ENCODE measurements at places on chromosomes 11 and 22.

DNA sequence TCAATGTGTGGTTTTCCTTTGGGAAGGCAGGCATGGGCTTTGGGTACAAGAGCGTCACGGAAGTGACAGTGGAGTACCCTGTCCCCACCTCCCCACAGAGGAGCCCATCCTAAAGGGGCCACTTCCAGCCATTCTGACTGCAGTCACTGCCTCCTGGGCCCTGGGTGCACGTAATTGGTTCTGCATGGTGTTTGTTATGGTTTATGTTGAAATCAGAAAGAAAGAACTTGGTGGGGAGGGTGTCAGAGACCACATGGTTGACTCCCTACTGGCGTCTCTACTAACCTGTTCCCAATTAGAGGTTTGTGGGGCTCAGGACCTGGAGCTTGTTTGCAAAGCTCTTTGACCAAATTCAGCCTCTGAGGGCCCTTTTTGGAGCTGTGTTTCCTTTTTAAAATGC, 40.8 kb downstream of the RIBC2 start:
- no peak for DNase-seq

GRCh38 chr22:39622881-39623367, 52.4 kb downstream of the CACNA1I start:
- DNase-seq: no peak

GRCh38 chr11:73662445-73663157, 16.2 kb downstream of the PLEKHB1 start:
- no peak for DNase-seq

DNA sequence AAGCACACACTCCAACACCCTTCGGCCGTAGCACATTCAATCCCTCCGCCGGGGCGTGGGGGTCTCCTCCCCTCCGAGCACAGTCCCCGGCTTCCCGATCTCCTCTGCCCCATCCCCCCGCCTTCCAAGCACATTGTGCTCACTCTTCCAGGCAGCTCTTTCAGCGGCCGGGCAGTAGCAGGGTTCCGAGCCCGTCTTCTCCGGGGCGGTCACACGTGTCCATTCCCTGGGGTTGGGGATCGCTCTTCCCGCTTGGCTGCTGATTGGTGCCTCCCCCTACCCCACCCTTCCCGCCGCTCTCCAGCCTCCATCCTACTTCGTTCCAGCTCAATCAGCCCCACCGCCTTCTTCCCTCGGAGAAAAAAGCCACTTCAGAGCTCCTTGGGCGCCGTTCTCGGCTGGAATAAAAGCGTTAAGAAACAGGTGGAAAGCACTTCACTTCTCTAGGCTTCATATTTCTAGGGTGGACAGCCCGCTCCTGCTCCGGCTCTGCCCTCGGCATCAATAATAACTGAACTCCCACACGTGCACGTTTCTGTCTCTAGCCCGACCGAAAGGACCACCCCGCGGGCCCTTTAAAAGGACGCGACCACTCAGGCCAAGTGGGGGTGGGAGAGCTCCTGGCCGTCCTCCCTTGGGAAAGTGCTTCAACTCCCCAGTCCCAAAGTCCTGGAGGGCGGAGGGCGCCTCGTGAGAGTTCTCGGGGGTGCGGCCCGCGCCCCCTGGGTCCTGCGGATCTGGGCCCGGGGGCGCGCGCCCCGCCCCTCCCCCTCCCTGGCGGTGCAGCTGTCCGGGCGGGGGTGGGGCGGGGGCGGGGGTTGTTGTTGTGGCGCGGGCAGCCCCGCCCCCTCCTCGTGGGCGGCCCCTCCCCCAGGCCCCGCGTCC, 464 bp upstream of the CECR2 start:
- no peak for DNase-seq

DNA sequence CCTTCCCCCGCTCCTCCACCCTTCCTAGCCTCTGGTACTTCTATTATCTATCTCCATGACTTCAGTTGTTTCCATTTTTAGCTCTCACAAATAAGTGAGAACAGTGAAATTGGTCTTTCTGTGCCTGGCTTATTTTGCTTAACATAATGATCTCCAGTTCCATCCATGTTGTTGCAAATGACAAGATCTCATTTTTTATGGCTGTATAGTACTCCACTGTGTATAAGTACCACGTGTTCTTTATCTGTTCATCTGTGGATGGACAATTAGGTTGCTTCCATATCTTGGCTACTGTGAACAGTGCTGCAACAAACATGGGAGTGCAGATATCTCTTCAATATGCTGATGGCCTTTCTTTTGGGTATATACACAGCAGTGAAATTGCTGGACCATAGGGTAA, 6.9 kb upstream of the ABCC8 start:
- DNase-seq: no peak

- DNase-seq: no peak
Measured at GRCh38 chr11:47628026-47628425, 14.3 kb downstream of the MTCH2 start.

DNA sequence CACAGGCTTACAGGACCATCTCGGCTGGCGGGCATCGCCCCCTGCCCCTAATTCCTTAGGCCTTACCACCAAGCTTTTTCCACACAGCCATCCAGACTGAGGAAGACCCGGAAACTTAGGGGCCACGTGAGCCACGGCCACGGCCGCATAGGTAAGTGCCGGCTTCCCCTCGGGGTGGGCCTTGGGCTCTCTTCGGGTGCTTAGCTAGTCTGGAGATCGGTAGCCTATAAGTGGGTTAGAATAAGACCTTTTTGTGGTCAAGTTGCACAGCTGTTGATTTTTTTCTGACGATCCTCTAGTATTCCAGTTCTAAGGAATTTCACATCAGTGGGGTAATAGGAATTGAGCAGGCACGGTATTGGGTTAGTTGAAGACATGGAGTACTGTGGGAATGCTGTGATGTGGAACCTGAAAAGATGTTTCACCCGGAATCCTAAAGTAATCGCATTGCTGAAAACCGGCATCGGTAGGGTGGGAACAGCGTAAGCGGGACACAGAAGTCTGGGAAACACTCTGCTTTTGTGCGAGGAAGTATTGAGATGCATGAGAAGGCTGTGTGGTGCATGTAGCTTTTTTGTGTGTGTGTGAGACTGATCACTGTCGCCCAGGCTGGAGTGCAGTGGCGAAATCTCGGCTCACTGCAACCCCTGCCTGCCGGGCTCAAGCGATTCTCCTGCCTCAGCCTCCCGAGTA, 669 bp downstream of the RPL27A start:
- DNase-seq: no peak

GRCh38 chr22:41910050-41911000, 4.5 kb downstream of the SHISA8 start:
- no peak for DNase-seq

DNA sequence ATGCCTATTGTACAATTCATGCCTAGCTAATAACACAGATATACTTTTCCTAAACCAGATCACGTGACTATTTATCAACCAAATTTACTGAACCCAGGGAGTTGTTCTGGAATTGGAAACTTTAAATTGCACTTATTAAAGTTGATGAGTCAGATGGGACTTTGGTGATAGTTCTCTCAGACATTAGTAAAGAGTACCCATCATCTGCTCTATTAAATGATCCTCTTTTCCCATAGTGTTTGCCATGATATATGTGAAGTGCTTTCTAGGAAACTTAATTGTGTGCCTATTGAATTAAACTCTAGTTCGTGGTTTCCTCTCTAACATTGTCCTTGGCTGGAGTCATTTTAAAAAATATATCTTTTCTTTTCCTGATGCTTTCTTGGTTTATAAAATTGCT, 99.0 kb downstream of the UVRAG start:
- no peak for DNase-seq

DNA sequence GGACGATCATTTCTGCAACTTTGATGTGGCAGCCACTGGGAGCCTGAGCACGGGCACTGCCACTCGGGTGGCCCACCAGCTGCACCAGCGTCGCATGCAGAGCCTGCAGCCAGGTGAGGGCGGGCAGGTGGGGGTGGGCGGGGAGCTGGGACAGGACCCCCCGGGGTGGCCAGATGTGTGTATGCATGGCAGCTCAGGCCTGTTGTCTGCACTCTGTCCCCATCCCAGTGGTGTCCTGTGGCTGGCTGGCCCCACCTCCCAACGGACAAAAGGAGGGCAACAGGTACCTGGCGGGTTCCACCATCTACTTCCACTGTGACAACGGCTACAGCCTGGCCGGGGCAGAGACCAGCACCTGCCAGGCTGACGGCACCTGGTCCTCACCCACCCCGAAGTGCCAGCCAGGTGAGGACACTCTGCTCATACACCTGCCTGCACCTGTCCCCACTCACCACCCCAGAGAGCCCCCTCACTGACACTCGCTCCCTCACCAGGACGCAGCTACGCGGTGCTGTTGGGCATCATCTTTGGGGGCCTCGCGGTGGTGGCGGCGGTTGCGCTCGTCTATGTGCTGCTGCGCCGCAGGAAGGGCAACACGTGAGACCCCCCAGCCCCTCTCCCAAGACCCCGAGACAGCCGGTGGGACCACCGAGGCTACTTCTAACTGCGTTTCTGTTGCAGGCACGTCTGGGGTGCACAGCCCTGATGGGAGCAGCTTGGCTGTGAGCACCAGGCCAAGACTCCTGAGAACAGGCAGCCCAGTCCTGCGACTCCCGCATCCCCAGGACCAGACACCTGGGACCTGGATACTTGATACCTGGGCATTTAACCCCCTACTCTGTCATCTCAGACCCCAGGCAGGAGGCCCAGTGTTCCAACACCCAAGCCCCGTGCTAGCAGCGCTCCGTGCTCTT, 6.7 kb downstream of the SUSD2 start:
- no peak for DNase-seq

GRCh38 chr11:27187848-27188621, 147.4 kb downstream of the BBOX1 start:
- no peak for DNase-seq

DNA sequence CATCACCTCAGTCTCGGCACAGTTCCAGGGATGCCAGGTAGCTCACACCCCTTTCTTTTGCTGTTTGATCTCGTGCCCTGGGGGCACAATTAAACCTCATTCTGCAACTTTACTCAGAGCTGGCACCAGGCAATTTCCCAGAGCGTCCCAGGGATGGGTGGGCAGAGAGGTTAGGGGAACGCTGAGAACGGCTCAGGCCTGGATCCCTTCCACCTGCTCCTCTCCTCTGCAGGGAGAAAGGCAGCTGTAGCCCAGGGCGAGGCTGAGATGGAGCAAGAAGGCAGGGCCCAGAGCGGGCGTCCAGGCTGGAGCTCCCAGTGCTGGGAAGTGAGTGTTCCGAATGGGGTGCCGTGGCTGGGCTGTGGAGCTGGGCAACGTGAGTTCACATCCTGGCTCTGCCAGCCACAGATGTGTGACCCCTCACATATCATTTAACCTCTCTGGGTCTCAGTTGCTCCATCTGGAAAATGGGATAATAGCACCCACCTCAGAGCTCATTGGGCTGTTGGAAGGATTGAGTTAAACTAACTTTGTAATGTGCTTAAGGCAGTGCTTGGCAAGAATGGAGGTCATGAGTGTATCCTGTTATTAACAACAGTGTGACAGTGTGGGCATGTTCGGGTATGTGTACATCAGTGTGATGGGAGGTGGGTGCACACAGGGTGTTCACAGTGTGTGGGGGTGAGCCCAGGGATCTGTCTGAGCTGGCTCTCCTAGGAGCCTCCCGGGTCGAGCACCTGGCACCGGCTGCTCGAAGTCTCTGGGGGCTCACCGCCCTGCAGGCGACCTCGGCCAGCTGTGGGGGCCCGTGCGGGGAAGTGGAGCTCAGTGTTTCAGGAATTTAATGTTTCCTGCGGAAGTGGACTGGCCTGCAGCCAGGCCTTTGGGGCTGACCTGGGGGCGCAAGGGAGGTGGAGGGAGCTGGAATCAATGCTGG, 15.5 kb downstream of the OTUB1 start:
- no peak for DNase-seq

GRCh38 chr11:71843858-71844257, 10.9 kb downstream of the DEFB108B start:
- no peak for DNase-seq

- no peak for DNase-seq
Measured at GRCh38 chr22:32378707-32379272, 21.1 kb downstream of the RFPL3 start.

DNA sequence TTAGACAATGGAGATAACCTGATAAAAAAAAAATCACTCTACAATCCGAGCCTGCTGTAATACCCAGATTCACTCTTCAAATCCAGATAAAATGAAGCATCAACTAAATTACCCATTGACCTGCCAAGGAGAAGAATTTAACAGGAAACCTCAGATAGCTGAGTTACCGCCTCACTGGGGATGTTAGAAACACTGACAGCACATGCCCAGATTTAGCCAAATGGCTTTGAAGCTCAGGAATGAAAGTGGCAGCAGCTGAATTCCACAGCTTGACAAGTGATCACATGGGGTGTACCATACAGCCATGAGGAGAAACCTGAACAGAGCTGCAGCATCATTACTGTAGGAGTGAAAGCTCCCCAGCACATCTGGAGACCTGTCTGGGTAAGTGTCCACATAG, 807.6 kb downstream of the DLG2 start:
- no peak for DNase-seq

DNA sequence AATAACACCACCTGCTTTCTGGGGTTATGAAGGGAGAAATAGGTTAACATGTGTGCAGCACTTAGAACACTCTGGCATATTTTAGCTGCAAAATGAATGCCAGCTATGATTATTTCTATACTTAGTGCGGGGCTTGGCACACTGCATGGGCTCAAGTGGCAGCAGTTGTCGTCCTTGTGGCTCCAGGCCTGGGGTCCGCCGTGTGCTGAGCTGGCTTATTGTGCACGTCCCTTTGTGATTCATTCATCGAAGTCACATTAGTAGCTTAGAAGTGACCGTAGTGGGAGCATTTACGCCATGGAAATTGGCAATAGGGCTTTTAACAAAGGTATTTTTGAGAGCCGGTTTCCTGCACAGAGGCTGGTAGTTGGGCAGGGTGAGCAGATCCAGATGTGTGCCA, 4.2 kb downstream of the RASD2 start:
- DNase-seq: no peak

DNA sequence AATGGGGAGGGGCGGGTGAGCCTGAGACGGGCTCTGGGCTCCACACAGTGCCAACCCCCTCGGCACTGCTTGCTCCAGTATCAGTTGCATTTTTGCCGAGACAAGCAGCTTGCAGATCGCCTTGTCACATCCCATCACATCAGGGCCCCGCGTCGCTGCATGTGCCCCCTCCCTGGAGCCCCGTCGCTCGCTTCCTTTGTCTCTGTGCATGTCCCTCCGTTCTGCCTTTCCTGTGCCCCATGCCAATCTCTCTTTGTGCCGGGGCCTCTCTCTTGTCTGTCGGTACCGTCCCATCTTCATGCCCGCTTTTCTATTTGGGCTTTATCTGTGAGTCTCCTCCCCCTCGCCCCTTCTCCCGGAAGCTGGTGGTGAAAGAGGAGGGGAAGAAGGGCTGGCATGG, 202.2 kb downstream of the CEP164 start:
- no peak for DNase-seq

DNA sequence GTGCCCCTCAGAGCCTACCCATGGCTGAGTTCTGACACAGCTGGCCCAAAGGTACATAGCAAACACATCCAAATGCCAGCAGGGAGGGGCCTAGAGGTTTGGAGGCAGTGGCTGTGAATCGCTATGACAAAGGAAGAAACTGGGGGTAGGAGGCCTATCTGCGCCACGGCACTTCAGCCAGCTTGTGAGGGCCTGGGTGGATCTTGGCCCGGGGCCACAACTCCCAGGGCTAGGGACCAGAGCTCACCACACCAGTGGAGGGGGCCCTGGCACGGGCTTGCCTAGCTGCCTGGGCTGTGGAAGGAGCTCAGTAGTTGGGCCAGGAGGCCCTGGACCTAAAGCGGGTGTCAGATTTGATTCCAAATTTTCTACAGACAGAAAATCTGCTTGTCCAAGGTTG, 9.4 kb upstream of the NAP1L4 start:
- DNase-seq: no peak

- no peak for DNase-seq
Measured at GRCh38 chr22:39414377-39414776, 14.8 kb downstream of the TAB1 start.
